ENCODE measurements at places on chromosomes 4 and X.

GRCh38 chr4:172232966-172233365 lies 419.8 kb downstream of the GALNTL6 start:
- DNase-seq = no peak

- no peak for DNase-seq
Measured at GRCh38 chr4:25120146-25120940, 39.9 kb downstream of the SEPSECS start.

- DNase-seq = no peak
Measured at GRCh38 chr4:80452768-80453167, 117.2 kb downstream of the CFAP299 start.

DNA sequence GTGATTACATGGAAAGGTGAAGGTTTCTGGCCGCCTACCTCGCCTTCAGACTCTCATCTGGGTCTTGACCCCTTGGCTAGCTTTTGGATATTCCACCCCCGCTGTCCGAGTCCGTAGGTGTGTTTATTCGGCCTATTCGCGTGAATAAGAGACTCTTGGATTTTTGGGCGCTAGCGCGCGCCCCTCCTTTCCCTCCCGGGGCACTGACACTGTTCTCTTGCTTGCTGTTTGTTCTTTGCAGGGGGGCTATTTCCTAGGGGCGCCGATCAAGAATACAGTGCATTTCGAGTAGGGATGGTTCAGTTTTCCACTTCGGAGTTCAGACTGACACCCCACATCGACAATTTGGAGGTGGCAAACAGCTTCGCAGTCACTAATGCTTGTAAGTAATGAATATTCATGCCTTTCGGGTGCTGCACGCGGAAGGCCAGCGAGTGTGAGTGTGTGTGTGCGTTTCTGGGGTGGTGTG lies 932 bp downstream of the GRIA2 start:
- DNase-seq = no peak

DNA sequence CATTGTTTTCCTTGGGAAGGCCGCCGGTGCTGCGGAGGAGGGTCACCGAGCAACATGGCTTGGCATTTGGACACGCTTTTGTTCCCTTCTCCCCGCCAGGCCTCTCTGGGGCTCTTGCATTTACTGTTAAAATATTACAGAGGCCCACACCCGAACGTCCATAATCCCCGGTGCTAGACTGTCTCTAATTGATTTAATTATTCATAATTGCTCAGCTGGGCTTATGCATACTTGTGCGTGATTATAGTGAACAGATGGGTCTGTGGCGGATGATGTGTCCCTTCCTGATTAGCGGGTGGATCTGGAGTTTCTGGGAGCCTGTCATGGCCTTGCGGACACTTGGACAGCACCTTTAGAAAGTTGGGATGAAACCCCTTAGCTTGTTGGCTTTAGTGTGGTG lies 100.2 kb upstream of the MSX1 start:
- no peak for DNase-seq

DNA sequence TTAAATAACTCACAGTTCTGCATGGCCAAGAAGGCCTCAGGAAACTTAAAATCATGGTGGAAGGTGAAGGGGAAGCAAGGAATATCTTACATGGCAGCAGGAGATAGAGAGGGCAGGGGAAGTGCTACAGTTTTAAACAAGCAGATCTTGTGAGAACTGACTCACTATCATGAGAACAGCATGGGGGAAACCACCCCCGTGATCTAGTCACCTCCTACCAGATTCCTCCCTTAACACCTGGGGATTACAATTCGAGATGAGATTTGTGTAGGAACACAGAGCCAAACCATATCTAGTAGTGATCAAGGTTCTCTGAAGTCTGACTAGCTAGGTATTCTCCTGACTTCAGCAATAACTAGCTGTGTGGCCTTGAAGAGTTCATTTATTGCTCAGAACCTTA lies 56.0 kb downstream of the BANK1 start:
- DNase-seq = no peak

DNA sequence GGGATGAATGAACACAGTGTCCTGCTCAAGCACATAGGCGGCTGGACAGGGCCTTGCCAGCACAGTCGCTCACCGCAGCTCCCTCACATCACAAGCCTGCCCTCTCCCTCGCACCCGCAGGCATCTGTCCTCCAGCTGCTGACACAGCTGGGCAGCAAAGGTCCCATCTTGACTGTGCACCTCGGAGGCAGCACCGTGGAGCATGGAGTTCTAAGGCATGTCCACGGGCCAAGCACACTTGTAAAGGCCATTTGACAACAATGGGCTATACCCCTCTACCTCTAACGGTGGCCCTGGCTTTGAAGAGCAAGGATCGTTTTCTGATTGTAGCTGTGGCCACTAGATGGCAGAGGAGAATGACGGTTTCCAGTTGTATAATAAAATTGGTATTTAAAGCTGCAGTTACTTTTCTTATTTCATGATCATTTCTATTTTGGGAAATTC lies 53.8 kb downstream of the APLN start:
- DNase-seq = no peak

DNA sequence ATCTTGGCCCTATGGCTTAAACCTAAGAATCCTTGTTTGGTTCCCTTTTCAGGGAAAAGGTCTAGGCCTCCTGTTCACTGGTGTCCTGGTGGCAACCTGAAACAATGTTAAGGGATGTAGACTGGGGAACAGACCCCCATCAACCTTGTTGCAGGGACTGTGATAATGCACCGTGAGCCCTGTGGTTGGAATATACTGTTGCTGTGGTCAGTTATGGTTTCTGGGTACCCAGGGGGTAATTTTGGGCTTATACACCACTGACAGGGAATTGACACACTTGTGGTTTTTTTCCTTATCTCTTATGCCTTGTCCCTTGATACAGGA lies 64.0 kb upstream of the WDR1 start:
- DNase-seq = no peak

GRCh38 chr4:108890484-108890881 lies 127.6 kb upstream of the ETNPPL start:
- no peak for DNase-seq

DNA sequence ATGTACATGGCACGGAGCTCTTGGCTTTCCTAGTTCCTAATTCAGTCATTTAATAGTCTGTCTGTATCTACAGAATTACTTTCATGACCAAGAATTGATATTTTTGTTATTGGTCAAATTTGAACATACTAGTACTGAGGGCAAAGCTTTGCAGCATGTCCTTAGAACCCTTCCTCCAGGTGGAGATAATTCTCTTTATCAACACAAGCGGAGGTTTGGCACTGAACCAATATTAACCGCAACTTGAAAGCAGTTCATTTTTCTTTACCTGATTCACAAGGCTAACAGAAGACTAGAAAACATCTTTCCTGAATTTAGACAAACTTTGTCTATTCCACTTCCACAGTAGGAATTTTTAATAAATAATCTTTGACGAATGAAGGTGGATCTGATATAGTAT lies 73.8 kb downstream of the TACR3 start:
- DNase-seq = no peak

DNA sequence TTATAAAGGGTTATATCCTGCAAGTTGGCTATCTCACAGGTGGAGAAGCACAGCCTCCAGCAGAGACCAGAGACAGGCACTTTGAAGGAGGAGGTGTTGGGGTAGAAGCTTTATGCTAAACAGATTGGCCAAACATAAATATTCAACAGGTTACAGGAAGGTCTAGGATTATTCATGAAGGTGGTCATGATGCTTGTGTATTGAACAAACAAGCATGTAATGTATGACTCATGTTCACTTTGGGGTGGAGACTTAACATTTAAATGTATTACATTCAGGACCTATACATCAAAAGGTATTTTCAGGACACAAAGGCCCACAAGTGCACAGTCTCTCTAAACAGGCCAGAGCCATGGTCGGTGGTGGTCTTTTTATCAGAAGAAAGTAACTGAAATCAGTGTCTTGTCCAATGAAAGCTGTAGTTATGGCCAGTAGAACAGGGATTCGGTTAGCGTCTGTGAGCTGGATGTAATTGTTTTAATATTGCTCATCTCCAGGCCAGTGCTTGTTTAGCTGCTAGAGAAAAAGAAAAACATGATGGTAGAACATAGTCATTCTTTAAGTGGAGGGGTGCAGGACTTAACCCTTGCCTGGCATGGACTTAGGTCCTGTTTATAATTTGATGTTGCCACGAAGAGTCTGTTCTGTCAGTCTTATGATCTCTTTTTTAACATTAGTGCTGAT lies 555.2 kb upstream of the PCDH10 start:
- no peak for DNase-seq

GRCh38 chr4:24240655-24241054 lies 343.7 kb downstream of the DHX15 start:
- DNase-seq = no peak

DNA sequence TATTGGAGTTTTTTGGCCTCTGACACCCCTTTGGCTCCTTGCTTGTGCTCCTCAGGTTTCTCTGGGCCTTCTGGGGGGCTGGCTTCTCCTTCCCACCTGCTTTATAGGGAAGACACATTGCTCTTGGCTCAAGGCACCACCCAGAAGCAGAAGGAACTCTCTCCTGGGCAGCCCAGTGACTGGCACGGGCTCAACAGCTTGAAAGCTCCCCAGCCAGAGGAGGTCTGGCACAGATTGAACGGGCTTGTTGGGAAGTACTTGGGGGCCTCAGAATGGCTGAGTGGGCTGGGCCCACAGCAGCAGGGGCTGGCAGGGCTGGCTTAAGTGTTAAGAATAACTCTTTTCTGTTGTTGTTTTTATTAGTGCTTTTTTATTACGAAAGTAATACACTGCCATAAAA lies 11.2 kb upstream of the ZNF185 start:
- DNase-seq = no peak

DNA sequence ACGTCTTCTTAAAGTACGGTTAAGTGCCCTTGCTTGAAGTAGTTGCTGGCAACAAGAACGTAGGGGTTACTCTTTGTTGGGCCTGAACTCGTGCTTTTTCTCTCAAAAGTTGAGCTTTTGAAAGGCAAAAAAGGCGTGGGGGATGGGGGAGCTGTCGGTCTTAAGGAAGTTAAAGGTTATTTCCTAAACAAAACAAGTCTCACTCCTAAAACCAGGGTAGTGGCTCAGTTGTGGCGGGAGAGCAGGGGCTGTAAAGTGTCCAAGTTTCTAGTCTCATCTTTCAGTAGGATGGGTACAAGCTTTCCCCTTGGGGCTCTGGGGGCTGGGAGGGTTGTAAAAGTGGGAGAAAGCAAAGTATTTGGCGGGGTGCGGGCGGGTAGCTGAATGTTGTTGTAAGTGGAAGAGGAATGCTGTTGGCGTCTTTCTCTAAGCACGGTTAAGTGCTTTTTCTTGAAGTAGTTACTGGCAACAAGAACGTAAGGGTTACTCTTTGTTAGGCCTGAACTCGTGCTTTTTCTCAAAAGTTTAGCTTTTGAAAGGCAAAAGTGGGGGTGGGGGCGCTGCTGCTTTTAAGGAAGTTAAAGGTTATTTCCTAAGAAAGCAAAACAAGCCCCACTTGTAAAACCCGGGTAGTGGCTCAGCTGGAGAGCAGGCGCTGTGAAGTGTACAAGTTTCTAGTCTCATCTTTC lies 904 bp upstream of the WDR1 start:
- no peak for DNase-seq

DNA sequence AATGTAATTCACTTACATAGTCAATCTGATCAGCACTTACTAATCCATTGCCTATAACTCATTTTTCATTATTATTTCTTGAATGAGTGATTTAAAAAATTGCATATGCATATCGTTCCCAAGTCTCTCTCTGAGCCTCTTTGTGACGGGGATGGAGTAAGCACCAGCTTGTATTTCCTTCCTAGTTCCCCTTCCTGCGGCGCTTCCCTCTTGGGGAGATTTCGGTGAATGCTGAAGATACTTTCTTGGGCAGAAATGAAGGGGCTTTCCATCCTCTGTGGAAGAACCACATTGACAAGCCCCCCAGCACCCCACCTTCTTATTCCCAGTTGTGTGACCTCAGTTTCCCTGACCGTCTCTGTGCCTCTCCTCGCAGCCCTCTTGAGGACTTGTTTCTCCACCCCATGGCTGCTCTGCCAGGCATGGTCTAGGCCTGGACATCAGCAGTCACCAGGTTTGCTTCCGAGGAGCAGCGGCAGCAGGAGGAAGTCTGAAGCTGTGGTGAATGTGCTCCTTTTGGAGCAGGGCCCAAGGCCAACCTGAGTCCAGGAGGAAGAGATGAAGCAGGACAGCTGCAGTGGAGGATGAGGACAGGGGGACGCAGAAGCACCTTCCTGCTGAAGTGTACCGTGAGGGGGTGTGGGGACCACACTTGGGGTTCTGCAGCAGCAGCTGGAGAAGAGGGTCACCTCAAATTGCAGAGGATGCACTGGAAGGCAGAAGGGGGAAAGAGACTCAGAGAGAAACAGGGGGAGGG lies 124.9 kb downstream of the IRF2 start:
- DNase-seq = no peak
